ENCODE measurements at places on chromosomes 1 and 21.
A peak's percentile ranks its signal among the peaks of the same experiment; 100 is the strongest.

- no peak for DNase-seq
Measured at GRCh38 chr1:171083222-171083621, 7.5 kb upstream of the FMO3 start.

- DNase-seq = no peak
Measured at GRCh38 chr1:247854899-247855545, 2.0 kb upstream of the TRIM58 start.

DNA sequence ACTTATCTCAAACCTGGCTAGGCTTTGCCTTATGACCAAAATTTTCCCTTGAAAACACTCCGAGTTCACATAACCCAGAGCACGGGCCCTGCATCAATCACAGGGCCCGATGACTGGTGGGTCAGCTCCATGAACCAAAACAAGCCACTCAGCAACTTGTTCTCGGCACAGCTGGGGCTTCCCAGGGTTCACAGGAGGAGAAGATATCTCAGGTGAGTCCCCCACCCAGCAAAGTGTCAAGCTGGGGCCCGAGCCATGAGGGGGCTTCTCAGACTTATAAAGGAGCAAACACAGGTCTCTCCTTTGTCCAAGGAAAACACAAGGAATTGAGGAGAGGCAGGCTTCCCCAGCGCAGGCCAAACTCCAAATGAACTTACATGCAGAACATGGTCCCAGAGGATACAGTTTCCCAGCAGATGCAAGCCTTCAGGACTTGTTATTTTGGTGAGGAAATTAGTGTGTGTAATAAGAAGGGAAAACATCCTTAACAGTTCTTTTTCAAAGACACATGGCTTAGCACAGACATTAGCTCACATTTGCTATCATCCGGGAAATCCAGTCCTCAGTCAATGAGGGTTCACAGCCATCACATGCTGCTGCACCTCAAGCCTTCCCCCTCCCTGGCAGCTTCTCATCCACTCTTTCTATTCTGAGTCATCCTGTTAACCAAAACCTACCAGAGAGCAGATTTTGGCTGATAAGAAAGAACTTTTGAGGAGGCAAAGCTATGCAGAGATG is 98.1 kb upstream of the NFIA start:
- no peak for DNase-seq

- no peak for DNase-seq
Measured at GRCh38 chr1:234175363-234175762, 197.9 kb upstream of the COA6 start.

- no peak for DNase-seq
Measured at GRCh38 chr1:228034954-228035837, 28.4 kb downstream of the WNT3A start.

- no peak for DNase-seq
Measured at GRCh38 chr1:114676115-114676514, 6.3 kb upstream of the DENND2C start.

GRCh38 chr1:116003823-116004222 is 27.5 kb downstream of the SLC22A15 start:
- DNase-seq = no peak

DNA sequence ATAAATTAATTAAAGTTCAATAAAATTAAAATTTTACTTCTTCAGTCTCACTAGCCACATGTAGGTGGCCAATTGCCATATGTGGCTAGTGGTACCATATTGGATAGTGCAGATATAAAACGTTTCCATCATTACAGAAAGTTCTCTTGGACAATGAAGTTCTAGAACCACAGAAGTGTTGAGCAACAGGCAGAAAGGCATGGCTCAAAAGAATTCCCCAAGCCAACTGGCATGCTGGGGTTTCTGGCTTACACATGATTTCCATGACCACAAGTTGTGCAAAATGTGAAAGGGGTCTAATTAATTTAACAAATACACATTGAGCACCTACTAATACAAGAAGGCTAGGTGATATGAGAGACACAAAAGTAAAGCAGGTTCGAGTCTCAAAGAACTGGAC is 72.2 kb upstream of the CDC42BPA start:
- no peak for DNase-seq

DNA sequence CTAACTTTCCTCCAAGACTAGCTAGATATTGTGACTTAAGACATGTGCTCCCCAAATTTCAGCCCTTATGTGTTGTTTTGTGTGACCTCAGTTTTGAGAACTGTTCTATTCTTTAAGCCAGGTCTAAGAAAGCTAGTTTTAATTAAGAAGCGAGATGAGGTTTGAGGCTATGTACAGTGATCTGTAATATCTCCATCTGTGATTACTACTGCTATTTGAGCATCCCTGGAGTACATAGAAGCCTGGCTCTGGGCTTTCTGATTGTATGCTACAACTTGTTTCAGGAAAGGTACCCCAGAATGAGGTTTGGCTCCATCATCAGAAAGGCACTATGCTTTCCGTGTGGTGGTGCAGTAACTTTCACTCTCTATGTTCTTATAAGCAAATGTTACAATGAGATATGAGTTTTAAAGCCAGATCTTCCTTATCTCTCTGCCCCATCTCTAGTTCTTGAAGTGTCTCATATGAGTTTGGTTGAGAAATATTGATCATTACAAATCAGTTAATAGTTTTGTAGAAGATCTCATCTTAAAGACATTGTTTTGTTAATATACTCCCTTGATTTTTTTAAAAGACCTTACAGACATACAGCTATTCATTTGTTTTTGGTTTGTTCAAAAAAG is 605 bp downstream of the RGS4 start:
- DNase-seq = no peak

DNA sequence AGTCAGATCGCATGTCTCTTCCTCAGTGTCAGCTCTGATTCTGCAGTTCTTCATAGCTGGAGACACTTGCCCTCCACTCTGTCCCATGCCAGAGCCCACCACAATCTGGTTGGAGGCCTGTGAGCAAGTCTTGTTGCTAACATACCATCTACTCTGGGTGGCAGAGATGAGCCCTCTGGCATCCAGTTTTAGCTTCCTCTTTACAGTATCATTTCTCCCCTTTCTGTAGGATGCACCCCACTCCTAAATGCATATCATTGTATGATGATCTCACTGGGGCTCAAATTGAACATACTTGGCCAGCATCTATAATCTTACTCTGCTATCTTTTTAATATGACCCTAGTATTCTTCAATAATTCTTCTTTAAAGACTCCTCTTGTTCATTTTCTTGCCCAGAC is 16.9 kb downstream of the PCNX2 start:
- no peak for DNase-seq

DNA sequence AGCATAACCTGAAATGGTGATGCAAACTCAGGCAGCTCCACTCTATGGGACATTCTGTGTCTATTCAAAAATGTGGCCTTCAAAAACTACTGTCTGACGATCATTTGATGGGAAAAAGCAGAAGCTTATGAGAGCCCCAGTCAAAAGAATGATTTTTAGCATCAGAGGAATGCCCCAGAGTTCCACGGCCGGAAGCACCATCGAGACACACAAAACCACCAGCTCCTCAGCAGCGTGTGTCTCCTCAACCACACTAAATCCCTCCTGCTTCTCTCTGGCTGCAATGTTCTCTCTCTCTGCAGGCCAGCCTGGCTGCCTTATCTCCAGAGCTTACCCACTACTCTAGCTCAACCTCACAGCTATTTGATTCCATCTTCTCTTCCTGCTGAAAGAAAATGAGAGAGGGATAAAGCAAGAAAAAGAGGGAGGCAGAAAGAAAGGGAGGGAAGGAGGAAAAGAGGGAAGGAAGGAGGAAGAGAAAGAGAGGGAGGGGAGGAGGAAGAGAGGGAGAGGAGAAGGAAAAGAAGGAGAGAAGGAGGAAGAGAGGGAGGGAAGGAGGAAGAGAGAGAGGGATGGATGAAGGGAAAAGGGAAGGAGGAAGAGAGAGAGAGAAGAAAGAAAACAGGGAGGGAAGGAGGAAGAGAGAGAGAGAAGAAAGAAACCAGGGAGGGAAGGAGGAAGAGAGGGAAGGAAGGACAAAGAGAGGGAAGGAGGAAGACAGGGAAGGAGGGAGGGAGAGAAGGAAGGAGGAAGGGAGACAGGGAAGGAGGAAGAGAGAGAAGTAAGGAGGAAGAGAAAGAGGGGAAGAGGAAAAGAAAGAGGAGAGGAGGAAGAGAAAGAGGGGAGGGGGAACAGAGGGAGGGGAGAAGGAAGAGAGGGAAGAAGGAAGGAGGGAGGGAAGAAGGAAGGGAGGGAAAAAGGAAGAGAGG is 33.5 kb upstream of the LAPTM5 start:
- DNase-seq = no peak

DNA sequence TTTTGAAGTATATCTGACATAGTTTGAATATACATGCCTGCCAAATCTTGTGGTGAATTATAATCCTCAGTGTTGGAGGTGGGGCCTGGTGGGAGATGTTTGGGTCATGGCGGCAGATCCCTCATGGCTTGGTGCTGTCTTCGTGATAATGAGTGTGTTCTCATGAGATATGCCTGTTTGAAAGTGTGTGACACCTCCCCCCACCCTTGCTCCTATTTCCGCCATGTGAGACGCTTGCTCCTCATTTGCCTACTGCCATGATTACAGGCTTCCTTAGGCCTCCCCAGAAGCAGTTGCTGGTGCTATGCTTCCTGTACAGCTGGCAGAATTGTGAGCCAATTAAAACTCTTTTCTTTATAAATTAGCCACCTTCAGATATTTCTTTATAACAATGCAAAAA is 436.6 kb upstream of the BEND5 start:
- no peak for DNase-seq

DNA sequence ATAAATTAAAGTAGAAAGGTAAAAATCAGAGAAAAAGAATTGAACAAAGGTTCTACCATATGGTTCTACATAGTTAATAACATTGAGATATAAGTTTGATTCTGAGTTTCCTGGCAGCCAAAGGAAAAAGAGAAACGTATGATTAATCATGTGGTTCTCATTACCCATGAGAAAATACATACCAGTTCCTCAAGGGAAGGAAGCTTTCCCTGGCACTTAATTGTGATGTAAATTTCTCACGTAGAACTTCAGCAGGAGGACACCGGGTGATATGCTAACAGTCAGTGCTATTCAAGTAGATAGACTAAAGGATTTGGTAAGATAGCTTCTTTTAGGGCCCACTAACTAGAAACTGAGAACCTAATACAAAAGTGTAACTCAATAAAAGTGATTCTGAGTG is 218.5 kb downstream of the NFIA start:
- no peak for DNase-seq

- peak; percentile 38 for DNase-seq
Measured at GRCh38 chr1:147723691-147724323, 36.6 kb downstream of the GJA5 start.
